GM23338 (cell line): ENCODE measurements at places on chromosomes 2 and 18.

DNA sequence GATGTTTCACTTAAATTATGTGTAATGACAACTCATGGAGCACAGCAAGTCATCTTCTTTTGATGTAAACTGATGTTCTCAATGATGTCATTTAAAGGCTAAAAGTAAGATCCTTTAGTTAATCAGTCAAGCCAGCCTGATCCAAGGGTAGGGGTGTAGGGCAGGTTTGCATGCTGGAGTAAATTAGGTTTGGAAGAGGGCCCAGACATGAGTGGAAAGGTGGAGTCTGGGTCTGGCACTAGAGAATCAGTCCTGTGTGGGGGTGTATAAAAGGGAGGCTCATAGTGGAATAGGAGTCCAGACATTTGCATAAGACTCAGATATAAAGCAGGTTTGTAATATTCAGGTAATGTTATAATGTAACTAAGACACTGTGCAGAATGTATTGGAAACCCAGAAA, 88.8 kb upstream of the NYAP2 start:
- no peak for DNase-seq

DNA sequence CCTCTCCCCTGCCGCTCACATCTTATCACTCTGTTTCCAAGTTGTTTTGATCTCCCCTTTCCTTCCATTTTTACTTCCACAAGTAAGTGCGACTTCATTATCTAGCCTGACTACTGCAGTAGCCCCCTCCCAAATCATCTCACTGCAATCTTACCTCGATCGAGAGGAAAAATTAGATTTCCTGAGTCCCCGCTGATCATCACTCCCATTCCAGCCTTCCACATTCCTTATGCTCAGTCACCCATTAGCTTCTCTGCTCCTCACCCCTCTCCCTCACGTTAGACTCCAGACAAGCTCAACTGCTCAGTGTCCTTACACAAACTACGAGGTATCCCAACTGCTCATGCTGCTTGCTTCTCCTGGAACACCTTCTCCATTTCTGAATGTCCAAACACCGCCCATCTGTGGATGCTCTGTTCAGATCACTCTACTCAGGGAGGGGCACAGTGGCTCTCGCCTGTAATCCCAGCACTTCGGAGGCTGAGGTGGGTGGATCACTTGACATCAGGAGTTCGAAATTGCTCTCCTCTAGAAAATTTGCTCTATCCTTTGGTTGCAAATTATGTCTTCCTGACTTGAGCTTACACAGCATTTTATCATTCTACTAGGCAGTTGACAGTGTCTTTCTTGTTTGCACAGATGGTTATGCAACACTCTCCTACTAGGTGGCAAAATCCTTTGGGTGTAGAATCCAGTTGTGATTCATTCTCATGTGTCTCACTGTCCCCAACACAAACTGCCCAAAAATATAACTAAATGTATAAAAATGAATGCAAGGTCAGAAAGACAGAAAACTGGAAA, 96.5 kb downstream of the INO80D start:
- DNase-seq = no peak

DNA sequence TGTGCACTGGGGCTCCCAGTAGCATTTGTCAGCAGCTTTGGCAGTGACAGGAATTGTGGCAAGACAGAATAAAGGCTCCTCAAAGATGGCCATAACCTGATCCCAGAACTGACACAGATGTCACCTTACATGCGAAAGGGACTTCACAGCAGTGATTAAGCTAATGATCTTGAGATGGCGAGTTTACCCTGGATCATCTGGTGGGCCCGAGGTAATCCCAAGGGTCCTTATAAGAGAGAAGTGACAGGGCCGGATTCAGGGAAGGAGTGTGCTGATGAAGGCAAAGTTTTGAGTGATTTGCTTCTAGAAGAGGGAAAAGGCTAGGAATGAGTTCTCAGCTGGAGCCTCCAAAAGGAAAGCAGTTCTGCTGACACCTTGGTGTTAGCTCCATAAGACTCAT, 333.9 kb downstream of the LPIN1 start:
- no peak for DNase-seq

GRCh38 chr2:169975221-169975620, 148.0 kb downstream of the UBR3 start:
- DNase-seq = no peak

DNA sequence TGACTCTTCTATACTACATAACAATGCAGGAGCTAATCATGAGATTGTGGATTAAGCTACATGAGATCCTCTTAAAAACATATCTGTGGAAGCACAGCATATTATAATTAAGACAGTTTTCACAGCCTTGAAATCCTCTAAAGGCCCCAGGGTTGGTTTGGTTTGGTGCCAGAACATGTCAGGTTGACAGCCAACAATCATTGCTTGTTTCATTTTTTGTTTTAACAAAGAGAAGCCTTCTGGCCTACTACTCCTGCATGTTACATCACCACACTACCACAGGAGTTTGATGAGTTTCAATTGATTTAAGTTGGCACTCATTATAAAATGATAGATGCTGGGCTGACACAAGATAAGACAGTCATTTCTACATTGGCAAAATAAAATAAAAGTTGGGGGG, 255.9 kb upstream of the ERBB4 start:
- no peak for DNase-seq
